ENCODE measurements at places on chromosomes 1 and 21. TPM values are rescaled to one million over a fixed set of nuclear protein-coding genes. Genes with fewer than 3 reads are reported as not detected.

Gene PRELP
- polyA plus RNA-seq: 4.7 TPM

Gene TNFAIP8L2
- polyA plus RNA-seq: 1.5 TPM

Gene RGS13
- polyA plus RNA-seq: not detected

Gene S100A9
- 14.8 TPM for polyA plus RNA-seq

DNA sequence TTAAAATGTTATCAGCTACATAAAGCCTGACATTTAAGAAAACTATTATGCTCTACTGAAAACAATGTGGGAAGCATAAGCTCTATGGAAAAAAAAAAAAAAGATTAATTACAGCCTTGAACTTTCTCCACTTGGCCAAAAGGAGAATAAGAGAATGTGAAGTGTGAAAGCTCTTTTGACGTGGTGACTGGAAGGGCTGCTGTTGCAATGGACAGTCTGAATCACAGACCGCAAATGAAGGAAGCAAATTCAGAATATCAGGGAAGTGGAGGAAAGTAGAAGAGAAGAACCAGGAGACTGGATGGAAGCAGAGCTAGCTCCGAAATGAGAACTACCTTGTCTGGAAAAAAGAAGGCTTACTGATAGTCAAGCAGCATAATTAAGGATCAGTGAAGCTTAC lies 106.8 kb downstream of the AK5 start:
- DNase-seq: no peak

- DNase-seq: no peak
These were observed 25.2 kb downstream of the ACKR1 start for GRCh38 chr1:159229896-159230295.

DNA sequence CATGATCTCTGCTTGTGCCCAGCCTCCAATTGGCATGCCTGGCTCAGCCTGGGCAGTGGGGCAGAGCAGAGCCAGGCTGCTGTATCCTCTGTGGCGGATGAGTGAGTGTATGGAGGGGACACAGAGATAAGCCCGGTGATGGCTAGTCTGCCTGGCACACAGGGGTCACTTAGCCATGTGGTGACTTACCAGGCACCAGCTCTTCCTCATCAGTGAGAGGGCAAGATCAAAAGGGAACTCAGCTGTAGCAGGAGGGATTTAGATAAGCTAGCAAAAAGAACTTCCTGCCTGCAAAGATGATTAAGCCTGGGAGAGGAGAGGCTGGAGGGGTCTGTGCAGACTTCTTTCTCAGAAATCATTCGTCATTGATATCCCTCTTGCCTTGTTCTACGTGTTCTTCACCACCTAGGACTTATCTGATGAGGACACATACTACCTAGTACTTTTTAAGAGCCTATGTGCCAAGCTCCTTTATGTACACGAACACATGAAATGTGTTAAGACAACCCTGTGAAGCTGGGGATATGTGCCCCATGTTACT lies 7.9 kb downstream of the KIF21B start:
- DNase-seq: no peak

DNA sequence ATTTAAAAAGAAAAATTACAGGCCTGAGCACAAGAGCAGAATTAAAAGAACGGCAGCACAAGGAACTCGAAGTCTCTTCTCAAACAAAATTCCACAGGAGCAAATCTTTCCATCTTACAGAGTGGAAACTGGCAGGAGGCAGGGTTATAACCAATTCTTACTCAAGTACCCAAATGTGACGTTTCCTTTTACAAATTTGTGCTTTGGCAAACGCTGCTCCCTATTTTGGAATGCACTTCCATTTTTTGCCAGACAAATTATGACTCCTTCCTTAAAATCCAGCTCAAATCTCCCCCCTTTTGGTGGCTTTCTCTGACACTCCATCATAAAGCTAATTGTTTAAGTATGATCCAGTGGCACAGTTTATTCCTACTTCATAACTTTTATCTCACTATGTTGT lies 7.8 kb downstream of the ERI3 start:
- no peak for DNase-seq

DNA sequence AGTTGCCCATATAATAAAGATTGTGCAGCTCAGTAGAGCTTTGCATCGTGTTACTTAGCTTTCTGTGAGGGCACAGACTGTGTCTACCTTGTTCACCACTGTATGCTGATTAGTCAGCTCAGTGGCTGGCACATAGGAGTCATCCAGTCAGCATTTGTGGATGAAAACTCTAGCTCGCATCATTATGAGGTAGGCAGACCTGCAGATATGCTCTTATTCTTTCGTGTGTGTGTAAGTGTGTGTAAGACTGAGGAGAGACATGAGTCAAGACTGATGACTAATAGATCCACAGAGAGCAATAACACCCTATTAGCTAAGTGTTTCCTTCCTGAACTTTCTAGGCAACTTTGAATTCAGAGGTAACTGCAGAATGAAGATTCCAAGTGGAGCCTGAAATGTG lies 17.1 kb downstream of the TTF2 start:
- DNase-seq: no peak
